Erythroblast (primary cell): ENCODE measurements at places on chromosomes 7 and 10.
A peak's percentile ranks its signal among the peaks of the same experiment; 100 is the strongest.

DNA sequence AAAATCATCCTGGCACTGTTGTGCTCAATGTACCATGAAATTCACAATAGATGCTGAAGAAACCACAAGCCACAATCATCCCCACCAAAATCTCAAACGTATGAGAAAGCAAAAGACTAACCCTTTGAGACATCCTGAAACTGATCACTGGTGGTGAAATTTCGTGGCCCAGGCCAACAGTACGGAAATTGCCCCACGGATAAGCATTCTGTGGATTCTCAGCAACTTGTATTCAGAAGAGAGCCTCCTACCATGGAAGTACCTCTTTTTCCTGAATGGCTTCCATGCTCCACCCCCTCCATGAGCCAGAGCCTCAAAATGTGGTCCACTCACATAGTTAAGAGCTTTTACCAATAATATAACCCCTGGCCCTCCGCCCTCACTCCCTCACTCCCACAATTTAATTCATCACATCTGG is 163.9 kb upstream of the AUTS2 start:
- no peak for DNase-seq

DNA sequence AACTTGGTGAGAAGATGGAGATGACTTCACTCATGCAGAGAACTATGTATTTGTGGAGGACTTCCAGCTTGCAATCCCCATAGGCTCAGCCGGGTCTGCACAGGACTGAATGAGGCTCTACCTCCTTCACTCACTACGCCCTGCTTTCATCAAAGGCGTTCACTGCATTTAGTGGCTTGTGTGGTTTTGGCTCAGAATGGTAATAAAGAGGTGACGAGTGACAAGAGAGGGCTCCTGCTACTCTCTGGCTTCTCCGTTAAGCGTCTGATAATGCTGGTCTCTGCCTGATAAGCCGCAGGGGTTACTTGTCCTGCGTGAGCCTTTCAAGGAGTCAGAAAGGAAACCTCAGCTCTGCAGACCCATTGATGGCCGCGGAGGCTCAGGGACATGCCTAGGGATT is 343.4 kb downstream of the PRPF18 start:
- DNase-seq, result peak; percentile 54

DNA sequence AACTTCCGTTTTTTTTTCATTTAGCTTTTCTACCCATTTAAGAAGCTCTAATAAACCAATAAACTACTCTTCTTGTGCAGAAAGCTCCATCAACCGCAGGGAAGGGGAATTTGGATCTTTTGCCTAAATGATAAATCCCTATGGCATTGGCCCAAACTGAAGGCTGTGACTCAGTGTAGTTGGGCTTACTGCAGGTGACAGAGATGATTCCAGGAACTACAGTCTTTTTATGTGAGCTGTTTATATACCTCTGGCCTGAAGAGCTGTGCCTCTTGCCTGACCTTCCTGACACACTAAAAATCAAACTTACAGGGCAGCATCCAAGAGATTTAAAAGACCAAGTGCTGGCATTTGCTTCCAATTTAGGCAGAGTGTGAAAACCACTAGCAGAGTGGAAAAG is 25.2 kb downstream of the ABCB1 start:
- no peak for DNase-seq

DNA sequence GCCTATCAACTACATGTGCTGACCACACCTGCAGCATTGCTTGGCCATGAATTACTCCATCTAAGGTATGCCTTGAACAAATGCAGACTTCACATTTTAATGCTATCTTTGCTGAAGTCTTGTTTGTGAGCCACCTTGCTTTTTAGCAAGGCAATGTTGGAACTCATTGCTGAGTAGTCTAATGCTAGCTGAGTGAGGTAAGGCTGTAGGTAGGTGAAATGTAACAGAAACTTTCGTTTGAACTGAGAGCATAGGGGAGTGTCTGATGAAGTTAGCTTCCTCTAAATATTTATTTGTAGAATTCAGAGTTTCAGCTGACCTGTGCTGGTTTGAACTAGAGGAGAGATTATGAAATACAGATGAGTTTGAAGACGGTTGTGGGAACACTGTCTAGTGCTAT is 238.5 kb downstream of the SEMA3A start:
- DNase-seq, result no peak

DNA sequence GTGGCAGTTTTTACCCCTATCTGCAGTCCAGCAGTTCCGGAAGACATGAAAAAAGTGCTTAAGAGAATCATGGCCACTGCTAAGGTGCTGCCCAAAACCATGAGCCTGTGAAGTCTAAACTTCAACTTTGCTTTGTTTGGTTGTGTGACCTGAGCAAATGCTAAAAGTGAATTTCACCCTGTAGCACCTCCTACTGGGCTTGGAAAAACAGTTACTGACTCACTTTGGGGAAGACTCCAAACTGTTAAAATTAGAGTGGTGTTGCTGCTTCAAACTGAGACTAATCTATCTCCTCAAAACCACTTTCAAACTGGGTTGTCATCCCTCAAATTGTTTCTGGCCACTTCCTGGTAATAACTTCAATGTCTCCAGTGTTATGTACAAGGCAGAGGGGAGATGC is 21.3 kb downstream of the MKX start:
- no peak for DNase-seq

DNA sequence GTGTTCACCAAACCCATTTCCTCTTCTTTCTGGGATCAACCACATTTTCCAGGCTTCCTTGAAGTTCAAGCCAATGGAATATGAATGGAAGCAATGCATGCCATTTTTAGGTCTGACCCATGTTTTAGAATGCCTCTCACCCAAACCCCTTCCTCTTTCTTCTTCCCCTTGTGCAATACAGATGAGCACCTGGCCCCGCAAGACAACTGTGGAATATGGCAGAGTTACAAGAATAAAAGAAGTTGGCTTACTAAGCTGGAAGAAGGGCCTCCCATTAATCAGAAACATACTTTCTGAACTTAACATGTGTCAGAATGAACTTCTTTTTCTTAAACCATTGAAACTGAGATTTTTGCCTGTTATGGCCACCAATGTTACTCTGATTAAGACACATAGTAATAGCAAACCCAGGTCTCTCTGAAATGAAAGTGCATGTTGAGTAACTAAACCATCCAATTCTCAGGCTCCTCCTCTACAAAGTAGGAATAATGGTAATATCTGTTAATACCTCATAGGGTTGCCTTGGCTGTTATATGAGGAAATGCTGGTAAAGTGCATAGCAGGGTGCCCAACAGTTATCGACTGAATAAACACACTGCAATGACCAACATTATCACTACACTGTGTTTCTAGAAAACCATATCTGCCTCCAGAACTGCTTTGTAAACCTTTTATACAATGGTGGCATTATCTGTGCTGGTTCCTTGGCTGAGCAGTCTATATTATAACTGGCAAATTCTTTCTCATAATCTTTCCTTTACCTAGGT is 382.2 kb upstream of the NRP1 start:
- no peak for DNase-seq

- no peak for DNase-seq
Measured at GRCh38 chr7:133958822-133959221, 168.3 kb upstream of the LRGUK start.

- DNase-seq, result no peak
Measured at GRCh38 chr10:121337427-121337826, 260.8 kb downstream of the FGFR2 start.

DNA sequence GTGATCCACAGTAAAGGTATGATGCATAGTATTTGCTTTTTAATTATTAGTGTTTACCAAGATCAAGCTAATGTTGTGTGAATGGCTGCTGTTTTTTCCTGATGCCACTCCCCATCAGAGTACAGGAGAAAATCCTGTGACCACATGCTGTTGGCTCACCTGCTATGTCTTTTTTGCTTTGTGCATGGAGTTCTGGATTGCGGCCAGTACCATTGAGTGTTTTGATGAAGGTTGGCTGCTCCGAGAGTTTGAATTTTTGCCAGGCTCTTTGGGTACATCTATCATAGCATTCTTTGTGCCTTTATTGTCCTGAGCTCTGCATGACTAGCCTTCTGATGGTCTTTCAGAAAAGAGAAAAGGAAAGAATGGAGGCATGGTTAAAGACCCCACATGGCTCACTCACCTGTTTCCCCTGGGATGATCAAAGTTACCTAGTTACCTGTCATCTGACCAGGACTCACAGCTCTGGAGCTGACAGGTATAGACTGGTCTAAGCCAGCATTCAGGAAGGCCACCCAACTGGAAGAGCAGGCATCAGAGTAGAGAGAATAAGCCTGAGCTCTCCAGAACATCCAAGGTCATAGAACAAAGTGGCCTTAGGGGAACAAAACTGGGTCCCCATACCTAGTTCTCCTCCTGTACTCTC is 11.8 kb upstream of the SGPL1 start:
- no peak for DNase-seq

DNA sequence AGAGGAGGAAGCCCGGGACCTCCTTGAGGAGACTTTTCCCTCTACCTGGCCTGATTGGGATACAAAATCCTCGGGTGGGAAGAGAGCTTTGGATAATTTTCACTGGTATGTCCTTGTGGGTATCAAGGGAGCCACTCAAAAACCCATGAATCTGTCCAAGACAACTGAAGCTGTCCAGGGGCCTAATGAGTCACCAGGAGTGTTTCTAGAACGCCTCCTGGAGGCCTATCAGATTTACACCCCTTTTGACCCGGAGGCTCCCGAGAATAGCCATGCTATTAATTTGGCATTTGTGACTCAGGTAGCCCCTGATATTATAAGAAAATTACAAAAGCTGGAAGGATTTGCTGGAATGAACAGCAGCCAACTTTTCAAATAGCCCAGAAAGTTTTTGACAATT is 38.6 kb downstream of the ZNF25 start:
- no peak for DNase-seq

DNA sequence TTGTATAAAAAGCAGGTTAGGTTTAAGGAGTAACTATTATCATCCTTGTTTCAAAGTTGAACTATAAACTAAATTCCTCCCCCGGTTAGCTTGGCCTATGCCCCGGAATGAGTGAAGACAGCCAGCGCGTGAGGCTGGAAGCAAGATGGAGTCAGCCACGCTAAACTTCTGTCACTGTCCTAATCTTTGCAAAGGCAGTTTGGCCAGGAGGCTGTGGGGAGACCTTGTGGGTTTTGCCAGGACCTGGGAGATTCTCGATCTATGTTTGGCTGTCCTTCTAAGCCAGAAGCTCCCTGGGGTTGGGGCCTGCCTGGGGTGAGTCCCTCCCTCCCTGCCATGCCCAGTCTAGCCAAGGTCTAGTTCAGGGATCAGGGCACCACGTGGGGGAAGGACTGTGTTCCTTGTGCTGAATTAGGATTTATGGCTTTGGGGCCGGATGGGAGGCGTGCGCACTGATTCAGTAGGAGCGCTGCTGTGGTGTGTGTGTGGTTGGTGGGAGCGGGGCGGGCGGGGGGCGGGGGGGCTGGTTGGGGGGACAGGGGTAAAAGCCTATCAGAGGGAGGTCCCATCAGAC is 871 bp upstream of the GTF2IRD1 start:
- no peak for DNase-seq

- DNase-seq, result peak; percentile 13
Measured at GRCh38 chr10:68327889-68328786, 3.7 kb upstream of the HNRNPH3 start.

- DNase-seq, result no peak
Measured at GRCh38 chr10:24384954-24385353, 176.0 kb downstream of the KIAA1217 start.

DNA sequence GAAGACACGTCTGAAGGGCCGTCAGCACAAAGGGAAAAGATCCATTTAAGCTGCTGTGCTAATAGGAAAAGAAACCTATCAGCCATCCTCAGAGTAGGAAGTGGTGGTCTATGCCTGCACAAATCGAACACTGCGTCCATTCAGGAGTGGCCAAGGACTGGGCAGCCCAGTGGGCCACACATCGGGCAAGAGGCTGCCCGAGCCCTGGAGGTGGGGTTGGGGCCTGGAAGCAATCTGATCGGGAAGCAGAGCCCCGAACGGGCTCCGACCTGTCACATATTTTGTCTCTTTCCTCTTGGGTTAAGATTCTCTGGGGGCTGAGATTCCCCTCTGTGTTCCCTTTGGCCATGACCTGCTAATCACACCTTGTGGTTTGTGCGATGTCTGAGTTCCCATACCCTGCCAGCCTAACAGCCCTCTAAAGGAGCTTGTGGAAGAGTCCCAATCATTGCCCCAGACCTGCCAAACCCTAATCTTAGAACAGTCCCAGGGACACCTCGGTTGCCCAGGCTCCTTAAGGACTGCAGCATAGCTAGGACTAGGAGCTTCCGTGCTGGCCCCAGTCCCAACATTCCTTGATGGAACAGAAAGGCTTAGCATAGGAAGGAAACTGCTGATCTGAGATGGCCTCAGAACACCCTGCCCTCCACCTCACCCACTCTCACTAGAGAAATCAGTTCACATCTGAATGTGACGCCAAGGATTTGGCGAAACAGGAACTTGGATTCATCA is 77.9 kb upstream of the SAMD8 start:
- no peak for DNase-seq

DNA sequence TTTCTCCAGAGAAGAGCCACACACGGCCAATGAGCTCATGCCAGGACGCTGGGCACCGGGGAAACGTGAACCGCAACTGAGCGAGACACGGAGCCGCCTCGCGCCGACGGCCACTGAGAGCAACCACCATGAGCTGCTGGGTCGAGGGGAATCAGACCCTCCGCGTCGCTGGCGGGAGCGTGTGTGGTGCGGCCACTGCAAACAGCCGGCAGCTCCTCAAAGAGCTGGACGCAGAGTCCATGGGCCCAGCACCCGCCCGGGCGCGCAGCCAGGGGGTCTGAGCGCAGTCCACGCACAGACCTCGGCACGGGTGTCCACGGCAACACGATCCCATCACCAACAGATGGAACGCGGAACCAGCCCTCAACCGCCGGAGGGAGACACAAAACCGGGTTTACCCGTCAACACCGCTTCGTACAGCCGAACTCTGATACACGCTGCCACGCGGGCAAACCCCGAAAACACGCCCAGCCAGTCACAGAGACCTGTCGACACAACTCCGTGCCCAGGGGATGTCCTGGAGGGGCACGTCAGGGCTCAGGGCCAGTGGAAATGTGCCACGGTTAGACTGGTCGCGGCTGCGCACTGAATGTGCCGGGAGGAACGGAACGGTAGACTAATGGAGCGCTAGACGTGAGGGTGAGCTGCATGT is 147.1 kb downstream of the ELFN1 start:
- DNase-seq, result no peak

- DNase-seq, result no peak
Measured at GRCh38 chr7:158761945-158762344, 57.3 kb upstream of the NCAPG2 start.

DNA sequence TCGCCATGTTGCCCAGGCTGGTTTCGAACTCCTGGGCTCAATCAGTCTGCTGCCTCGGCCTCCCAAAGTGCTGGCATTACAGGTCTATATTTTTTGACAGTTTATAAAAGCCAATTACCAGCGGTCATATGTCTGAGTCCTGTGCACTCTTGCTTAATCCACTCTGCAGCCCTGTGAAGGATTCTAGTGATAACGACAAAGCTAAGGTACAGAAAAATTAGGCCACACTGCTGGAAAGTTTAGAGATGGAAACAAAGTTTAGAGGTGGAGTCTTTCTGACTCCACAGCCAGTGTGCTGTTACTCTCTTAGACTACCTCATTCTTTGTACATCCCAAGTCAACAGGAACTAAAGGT is 707 bp downstream of the PTER start:
- DNase-seq, result no peak
